ENCODE measurements at places on chromosomes 2 and 18.

DNA sequence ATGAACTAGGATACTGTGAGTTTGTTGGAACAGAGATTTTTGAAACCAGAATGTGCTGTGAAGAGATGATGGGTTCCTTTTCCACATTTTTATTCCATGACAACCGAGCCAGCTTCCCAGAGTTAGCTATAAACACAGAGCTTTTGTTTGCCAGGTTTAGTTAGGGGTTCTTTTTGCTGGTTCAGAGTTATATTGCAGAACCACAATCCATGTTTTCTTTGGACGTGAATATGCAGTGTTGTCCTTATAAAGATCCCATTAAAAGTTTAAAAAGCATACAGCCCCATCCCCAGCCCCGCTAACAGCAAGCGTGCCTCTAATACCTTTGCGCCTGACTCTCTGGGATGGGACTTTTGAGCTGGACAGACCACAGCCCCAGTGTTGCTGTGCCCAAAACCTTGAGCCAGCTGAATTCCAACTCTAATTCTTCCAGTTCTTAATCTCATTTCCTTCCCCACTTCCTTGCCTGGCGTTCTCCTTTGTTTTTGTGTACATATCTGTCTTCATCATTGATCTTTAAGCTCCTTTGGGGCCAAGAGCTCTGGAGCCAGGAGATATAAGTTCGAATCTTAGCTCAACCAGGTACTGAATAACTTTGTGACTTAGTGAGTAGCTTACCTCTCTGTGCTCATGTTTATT is 72.3 kb downstream of the SPATS2L start:
- no peak for DNase-seq

- no peak for DNase-seq
Measured at GRCh38 chr2:119487434-119488244, 36.6 kb downstream of the SCTR start.

DNA sequence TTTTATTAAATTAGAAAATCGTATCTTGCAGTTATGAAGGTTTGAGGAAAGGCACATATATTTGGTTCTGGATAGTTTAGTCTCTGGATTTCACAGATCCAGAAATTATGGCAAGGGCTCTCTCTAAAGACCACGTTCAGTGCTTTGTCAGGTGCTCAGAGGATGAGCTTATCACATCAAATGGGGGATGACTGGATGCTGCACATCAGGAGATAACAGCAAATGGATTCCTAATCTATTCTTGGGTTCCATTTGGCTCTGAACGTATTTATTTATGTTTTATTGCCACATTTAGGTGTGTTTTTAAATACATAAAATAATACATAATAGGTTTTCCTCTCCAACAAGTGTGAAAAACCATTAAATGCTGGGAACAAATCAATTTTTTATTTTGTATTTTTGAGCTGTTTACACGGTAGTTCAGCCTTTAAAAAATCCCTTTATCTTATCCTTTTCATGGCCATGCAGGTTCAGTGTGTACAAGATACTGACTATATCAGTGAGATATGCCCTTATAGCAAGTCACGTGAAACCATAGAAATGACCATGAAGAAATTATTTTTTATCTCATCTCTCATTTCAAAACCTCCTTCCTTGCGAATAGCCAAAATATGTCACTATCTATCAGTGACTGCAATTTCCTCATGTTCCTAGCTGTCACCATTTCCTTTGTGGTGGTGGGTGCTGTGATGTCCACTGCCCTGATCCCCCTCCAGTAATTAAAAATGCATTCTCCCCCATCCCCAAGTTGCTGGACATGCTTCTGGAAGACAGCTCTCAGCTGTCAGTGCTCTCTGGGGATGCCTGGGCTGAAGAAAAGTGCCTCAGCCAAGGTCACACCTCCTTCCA is 25.9 kb upstream of the CXCR4 start:
- no peak for DNase-seq

DNA sequence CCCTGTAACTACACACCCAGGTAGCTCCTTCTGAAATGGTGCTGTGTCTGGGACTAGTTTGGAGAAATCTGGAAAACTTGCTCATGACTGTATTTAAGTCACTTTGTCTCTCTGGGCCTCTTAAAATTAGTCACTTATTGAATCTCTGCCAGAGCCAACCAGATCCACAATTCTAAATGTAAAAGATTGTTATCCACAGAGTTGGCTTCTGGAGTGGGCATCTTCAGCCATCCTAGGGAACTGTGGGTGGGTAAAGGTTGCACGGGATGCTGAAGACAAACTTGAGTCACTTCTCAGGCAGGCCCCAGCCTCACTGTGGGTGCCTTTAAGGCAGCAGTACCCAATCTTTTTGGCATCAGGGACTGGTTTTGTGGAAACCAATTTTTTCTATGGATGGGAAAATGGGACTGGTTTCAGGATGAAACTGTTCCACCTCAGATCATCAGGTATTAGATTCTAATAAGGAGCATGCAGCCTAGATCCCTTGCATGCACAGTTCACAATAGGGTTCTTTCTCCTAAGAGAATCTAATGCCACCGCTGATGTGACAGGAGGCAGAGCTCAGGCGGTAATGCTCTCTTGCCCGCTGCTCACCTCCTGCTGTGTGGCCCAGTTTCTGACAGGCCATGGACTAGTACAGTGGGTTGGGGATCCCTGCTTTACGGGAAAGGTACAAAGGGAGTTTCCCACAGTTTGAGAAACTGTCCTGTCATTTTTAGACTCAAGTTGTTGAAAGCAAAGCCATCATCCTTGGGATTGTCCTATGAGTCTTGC is 98.3 kb upstream of the SPRED2 start:
- DNase-seq: no peak

- DNase-seq: no peak
Measured at GRCh38 chr2:122203523-122203922, 448.1 kb downstream of the TSN start.

All from stimulated activated CD8-positive, alpha-beta memory T cell treated with anti-CD3 and anti-CD28 coated beads, Interleukin-7, amount 100 ng/mL, for 1 hour (primary cell).